ENCODE measurements at places on chromosomes 5 and 9.
A peak's percentile ranks its signal among the peaks of the same experiment; 100 is the strongest.

GRCh38 chr5:66713998-66714397, 117.8 kb downstream of the MAST4 start:
- DNase-seq: no peak

- no peak for DNase-seq
Observed at GRCh38 chr5:160477266-160477970, 55.8 kb downstream of the PTTG1 start.

GRCh38 chr5:132180134-132180745, 47.4 kb downstream of the P4HA2 start:
- no peak for DNase-seq

DNA sequence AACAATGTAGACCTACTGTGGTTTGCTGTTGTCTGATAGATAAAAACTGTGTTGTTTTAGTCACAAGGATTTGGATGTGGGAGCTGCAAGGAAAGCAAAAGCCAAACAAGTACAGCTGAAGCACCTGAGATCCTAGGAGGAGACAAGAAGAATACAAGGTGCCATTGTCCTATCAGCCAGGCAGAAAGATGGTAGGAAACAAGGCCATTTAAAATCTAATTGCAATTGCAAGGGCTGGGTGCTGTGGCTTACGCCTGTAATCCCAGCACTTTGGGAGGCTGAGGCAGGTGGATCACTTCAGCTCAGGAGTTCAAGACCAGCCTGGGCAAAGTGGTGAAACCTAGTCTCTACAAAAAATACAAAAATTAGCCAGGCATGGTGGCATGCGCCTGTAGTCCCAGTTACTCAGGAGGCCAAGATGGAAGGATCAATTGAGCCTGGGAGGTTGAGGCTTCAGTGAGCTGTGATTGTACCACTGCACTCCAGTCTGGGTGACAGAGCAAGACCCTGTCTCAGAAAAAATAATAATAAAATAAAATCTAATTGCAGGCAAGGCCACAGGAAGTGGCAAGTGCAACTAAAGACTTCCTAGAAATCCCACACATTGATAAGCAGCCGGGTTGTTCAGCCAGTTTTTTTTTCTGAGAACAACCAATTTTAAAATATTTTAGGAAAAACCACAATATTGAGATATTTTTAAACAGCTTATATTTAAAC, 22.6 kb downstream of the DOCK8 start:
- no peak for DNase-seq

DNA sequence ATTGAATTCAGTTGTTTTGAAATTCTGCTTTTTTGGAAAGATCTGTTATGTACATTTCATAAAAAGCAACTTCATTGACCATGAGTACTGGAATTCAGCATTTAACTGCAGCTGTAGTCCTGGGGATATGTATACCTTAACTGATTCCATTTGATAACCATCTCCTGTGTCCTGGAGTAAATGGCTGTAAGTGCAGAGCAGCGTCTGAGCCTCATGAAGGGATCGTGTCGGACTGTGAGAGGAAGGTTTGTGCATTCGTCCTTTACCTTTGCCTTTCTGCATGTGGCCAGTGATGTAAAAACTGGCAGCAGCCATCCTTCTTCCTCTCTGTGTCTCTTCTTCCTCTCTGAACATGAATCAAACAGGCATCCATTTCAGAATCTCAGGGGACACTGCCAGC, 287.2 kb downstream of the FANCC start:
- no peak for DNase-seq

- DNase-seq: no peak
Observed at GRCh38 chr9:23582836-23583235, 243.2 kb downstream of the ELAVL2 start.

DNA sequence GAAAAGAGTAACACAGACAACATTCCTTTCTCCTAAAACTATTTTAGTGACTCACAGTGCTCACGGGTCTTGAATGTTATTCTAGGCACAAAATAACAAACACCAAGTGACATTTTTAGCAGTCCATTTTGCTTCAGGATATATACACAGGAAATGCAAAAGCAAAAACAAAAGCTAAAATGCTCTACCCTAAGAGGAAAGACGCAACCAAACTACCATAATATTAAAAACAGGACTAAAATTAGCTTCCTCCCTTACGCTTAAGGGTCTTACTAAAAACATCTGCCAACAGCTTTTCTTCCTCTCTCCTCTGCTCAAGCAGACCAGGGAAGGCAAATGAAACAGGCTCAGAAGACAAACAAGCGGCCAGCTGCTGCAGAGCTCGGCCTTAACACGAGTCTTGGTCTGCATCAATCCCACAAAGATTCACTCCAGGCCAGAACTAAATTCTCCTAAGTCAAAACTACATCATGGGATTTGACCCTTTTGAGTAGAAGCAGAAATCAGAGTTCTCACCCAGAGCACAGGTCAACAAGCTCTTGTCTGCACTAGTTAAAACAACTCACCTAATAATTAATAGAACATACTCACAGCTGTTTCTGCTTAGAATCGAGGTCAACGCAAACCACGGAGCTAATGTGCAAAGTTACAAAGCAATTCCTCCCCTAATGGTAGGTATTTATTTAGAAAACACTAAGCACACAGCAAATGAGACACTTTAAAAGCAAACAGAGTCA, 62.3 kb downstream of the RAPGEF1 start:
- DNase-seq: no peak

DNA sequence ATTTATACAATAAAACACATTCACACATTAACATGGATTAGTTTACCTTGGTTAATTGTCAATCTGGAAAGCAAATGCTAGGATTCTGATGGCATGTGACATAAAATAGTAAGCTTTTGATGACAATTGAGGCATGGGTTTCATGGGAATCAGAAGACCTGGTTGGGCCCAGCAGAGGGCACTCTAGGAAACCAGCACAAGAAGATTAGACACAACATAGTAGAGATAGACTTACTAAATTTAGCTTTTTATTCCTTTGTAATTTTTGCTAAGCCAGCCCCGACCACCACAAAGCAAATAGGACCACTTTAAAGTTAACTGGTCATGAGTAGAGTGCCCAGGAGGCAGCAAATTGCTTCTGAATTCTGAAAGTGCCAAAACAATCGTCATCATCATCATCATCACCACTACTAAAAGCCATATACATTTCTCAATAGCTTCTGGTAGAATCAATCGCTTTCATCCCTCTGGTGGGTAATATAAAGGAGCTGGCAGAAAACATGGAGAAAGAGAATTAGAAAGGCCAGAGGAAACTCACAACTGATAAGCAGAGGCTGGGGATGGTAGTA, 163.2 kb downstream of the ARRDC3 start:
- DNase-seq: no peak

GRCh38 chr9:130498298-130498917, 53.6 kb downstream of the ASS1 start:
- no peak for DNase-seq

DNA sequence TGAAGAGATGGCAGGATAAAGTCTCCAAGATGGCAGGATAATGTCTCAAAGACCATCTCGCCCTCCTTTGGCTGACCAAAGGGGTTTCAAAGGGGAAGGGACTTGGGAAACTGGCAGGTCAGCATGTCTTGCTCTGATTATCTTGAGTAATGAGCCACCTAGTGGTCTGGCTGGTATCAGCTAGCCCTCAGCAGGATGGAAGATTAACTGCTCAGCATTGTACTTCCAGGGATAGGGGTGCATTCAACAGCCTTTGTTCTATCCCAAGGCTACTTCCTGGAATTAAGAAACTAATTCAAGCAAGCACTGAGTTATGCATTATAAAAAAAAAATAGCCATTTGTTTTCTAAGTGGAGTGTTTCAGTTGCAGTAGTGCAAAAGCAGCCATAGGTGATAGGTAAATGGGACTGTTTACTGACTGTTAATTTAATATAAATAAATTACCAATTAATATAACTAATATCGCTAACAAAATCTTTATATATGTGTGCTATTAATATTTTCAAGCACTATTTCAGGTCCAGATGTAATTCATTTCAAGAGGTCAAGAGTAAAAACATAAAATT, 555.5 kb downstream of the CDH9 start:
- DNase-seq: no peak

DNA sequence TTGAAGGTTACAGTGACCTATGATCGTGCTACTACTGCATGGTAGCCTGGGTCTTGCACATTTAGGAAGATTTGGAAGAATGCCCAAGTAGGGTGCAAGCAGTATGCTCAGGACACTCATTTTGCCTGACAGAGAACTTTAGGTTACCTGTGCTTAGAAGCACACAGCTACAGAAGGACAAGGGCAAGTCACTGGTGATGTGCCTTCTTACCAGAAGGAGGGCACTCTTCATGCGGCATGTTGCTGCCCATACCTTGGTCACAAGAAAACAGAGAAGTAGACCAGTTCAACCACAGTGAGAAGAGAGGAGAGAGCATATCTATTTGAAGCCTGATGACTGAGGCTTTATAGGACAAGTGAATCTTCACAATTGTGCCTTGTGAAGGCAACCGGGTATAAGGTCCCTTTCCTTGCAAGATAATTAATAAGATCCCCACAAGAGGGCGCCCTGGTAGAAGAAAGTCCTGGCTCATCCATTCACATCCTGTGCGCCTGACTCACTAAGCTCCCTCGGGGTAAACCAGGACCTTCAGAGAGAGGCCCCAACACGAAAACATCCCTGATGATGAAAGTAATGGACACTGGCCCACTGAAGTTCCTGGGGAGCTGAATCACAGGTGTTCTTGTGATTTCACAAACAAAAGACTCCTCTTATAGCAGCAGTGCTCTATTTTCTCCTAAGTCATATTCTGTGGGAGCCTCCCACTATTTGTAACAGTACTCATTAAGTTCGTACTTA, 38.1 kb upstream of the STARD4 start:
- peak; percentile 49 for DNase-seq

DNA sequence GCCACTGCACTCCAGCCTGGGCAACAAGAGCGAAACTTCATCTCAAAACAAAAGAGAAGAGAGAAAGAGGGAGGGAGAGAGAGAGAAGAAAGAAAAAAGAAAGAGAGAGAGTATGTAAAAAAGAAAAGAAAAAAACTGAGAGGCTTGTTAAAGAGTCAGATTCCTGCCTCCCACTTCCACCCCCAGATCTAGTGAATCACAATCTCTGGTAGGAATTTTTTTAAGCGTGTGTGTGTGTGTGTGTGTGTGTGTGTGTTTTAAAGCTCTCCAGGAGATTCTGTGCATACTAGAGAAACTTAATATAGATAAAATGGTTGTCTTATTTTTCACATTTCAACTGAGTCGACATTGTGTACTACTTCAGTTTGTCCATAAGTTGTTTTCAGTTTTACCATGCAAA, 32.0 kb downstream of the SAR1B start:
- no peak for DNase-seq

GRCh38 chr5:152811988-152812387, 406.9 kb upstream of the NMUR2 start:
- DNase-seq: no peak

- no peak for DNase-seq
Observed at GRCh38 chr5:85010014-85010562, 625.4 kb upstream of the EDIL3 start.

GRCh38 chr9:115730396-115730795, 423.2 kb upstream of the PAPPA start:
- DNase-seq: no peak

- DNase-seq: no peak
Observed at GRCh38 chr5:52786949-52787599, 642 bp upstream of the ITGA1 start.

DNA sequence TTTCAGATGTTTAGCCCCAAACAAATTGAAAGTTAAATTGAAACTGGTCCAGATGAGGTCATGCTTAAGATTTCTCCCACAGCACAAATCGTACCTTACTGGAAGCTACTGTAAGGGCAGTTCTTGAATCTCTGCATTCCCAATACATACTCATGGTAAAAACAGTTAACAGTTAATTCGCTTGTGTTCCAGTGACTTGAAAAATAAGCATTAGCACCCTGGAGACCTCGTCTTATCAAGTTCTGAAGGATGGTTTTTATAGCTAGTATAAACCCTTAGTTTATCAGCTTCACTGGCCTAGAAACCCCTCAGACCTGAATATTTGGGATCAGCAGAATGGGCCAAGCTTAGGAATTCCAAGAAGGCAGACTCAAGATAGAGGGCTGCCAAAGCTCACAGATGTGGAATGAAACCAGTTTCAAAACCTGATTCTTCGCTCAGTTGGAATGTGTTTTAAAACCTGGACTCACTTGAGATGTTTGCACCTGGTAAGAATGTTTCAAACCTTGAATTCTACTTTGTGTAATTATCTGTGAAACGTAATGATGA, 103.6 kb downstream of the C9orf152 start:
- no peak for DNase-seq

- no peak for DNase-seq
Observed at GRCh38 chr9:122315534-122315933, 50.9 kb downstream of the MRRF start.

- no peak for DNase-seq
Observed at GRCh38 chr9:69253057-69253456, 72.0 kb upstream of the ENTREP1 start.

DNA sequence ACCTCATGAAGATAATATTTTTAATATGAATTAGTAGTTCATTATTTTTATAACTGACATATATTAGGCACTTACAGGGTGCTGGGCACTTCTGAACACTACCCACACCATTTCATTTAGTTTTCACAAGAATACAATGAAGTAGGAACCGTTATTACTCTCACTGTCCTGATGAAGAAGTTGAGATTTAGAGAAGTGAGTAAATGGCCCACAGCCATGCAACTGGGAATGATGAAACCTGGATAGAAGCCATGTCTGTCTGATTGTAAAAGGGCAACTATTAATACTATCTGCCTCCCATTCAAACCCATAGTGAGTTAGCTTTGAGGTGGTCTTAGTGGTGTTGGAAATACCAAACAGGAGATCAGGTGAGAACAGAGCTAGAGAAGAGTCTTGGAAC, 29.6 kb upstream of the OTULINL start:
- no peak for DNase-seq

DNA sequence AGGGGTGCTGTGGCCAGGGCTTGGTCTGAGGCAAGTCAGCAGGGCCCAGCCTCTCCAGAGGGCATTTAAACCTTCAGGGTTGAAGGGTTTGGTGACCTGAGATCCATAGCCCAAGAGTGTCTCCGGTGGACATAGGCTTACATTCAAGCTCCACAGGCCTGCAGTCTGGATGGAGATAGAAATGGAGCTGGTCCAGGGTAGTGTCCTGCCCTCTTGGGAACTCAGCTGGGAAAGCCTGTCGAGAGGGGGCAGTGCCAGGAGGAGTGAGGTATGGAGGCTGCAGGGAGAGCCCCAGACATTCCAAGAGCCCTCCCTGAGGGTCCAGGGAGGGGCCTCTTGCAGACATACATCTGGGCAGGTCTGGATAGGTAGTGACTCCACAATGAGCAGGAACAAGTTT, 177.0 kb upstream of the MVB12B start:
- no peak for DNase-seq

DNA sequence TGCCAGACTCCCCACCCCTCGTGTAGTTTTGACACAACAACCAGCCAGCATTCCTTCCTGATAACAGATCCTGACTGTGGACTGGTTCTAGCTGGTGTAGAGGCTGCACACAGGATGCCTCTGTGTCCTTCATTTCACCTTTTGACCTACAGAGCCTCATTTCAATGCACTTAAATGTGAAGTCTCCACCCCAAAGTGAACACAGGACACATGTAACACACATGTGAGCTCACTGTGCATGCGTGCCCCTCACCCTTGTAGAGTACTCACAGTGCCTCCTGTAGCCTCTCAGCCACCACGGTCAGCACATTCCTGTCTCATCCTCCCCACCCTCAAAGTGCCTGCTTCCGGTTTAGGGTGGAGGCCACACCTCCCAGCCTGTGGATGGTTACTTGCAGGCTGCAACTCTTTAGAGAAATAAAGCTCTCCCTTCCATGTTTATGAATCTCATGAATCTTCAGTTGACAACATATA, 11.6 kb upstream of the NKD2 start:
- DNase-seq: no peak

GRCh38 chr9:99966716-99967115, 60.3 kb downstream of the STX17 start:
- no peak for DNase-seq

- DNase-seq: no peak
Observed at GRCh38 chr5:153584126-153584959, 93.9 kb downstream of the GRIA1 start.

Measured in activated CD8-positive, alpha-beta memory T cell treated with anti-CD3 and anti-CD28 coated beads for 1 hour (primary cell).